ENCODE measurements at places on chromosomes 6 and 20.
A peak's percentile ranks its signal among the peaks of the same experiment; 100 is the strongest.

DNA sequence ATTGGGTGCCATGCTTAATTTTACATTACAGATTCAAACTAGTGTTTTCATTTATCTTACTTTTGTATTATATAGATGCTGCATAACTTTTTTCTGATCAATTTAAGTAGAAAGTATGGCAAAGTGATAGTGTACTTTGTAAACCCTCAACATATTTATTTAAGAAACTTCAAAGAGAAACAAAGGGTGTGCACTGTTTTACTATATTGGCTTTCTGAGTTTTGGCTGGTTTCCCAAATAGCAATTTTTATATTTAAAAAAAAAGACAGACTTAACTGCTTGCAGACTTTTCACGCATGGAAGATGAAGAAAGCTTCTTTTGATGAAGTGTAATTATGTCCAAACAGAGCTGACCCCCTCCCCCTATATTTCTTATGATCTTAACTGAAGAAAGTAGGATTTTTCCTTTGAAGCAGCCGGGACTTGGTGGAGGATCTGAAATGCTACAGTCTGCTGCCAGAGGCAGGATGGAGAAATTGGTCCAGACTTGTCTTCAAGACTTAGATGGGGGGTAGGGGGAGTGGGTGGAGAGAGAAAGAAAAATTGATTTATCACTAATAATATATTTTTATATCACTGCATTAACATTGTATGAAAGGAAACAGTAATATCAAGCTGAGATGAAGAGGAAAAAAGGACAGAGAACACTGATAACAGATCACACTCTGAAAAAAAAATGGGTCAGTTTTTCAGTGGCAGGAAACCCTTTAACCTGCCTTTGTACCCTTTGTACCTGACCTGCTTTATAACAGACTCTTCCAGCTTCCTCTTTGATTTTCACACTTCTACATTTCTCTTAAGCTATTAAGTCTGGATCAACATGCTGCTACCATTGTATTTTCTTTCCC is 56.0 kb upstream of the SUPT3H start:
- H3K27ac ChIP-seq: no peak overlapping the region
- H3K36me3 ChIP-seq: no peaks in the 10 kb centered on the region
- no peaks in the 10 kb centered on the region for H3K4me1 ChIP-seq

GRCh38 chr20:39795401-39796272 is 833.5 kb downstream of the DHX35 start:
- H3K27ac ChIP-seq: no peak overlapping the region
- peaks cover 2% of the 10 kb centered on the region for H3K4me1 ChIP-seq
- H3K4me3 ChIP-seq: no peak overlapping the region

DNA sequence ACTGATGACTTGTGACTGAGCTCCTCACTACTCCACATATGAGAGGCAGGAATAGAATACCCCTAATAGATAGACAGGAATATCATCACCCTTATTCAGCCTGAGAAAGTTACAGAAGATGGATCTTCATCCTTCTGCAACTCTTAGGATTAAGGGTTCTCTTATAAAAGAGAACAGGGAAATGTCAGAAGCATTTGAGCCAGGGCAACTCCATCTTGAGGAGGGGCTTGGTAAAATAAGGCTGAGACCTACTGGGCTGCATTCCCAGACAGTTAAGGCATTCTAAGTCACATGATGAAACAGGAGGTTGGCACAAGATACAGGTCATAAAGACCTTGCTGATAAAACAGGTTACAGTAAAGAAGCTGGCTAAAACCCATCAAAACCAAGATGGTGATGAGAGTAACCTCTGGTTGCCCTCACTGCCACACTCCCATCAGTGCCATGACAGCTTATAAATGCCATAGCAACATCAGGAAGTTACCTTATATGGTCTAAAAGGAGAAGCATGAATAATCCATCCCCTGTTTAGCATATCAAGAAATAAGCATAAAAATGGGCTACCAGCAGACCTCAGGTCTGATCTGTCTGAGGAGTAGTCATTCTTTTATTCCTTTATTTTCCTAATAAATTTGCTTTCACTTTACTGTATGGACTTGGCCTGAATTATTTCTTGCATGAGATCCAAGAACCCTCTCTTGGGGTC is 97.9 kb downstream of the PLG start:
- no peak overlapping the region for H3K4me3 ChIP-seq
- no peaks in the 10 kb centered on the region for H3K27me3 ChIP-seq
- DNase-seq: no peak
- no peaks in the 10 kb centered on the region for H3K36me3 ChIP-seq

- no peak overlapping the region for H3K4me3 ChIP-seq
- no peaks in the 10 kb centered on the region for H3K4me1 ChIP-seq
- H3K27me3 ChIP-seq: no peaks in the 10 kb centered on the region
Observed at GRCh38 chr6:141165002-141165665, 967.6 kb upstream of the GJE1 start.

GRCh38 chr20:63553251-63553932 is 567 bp upstream of the FNDC11 start:
- no peaks in the 10 kb centered on the region for H3K27me3 ChIP-seq
- no peak for DNase-seq
- H3K4me1 ChIP-seq: peaks cover 3% of the 10 kb centered on the region
- H3K36me3 ChIP-seq: no peaks in the 10 kb centered on the region

- H3K36me3 ChIP-seq: no peaks in the 10 kb centered on the region
- H3K27me3 ChIP-seq: no peaks in the 10 kb centered on the region
- H3K4me1 ChIP-seq: no peaks in the 10 kb centered on the region
Observed at GRCh38 chr6:42813906-42814444, 32.1 kb downstream of the BICRAL start.

DNA sequence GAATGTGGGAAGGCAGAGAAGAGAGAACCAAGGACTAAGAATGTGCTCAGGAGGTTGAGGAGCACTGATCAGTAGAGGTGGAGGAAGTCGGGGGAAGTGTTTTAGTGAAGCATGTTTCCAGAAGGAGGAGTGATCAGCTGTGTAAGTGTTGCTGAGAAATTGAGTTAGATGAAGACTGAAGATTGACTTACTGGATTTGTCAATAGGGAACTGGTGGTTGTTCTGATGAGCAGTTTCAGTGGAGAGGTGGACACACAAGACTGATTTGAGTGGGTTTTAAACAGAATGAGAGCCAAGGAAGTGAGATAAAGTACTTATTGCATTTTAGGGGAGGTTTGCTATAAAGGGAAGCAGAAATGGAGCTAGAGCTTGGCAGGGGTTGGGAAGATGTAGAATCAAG is 182.6 kb downstream of the CDKAL1 start:
- H3K4me1 ChIP-seq: no peaks in the 10 kb centered on the region
- no peak overlapping the region for H3K4me3 ChIP-seq
- H3K27me3 ChIP-seq: no peaks in the 10 kb centered on the region
- no peak for DNase-seq

GRCh38 chr20:45817376-45818194 is 5.1 kb downstream of the UBE2C start:
- no peak overlapping the region for H3K4me3 ChIP-seq
- peak overlapping the region; percentile 87 for H3K27ac ChIP-seq
- no peaks in the 10 kb centered on the region for H3K27me3 ChIP-seq
- H3K4me1 ChIP-seq: peaks cover 11% of the 10 kb centered on the region

GRCh38 chr20:10971096-10971495 is 297.3 kb upstream of the JAG1 start:
- no peak overlapping the region for H3K27ac ChIP-seq
- no peak overlapping the region for H3K4me3 ChIP-seq
- no peaks in the 10 kb centered on the region for H3K27me3 ChIP-seq
- peaks cover 3% of the 10 kb centered on the region for H3K4me1 ChIP-seq

DNA sequence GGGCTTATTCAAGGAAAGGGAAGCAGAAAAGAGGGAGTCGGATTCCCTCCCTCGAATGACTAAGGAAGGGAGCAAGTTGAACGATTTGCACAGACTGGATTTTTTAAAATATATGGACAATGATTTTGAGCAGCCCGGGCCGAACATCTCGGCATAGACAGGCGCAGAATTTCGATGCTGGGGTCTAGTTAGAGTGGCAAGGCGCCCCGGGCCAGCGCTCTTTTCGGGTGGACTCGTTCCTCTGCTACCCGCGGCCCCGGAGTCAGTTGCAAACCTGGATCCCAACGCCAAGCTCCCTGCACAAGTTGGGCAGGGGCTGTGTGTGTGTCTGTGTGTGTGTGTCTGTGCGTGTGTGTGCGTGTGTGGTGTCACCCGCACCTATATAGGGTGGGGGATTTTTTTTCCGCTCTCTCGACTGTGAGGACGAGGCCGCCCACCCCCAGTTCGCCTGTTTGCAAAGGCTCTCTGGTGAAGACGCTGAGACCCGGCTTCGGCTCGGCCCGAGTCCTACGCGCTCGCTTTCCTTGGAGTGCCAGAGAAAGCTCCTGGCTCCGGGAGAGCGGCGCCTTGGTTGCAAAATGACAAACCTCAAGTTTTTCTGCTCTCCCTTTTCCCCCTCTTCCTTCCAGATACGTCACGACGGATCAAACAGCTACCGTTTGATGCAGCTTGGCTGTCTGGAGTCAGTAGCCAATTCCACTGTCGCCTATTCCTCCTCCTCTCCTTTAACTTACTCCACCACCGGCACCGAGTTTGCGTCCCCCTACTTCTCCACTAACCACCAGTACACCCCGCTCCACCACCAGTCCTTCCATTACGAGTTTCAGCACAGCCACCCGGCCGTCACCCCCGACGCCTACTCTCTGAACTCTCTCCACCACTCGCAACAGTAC is 1.4 kb downstream of the TFAP2D start:
- H3K27ac ChIP-seq: no peak overlapping the region
- H3K36me3 ChIP-seq: no peaks in the 10 kb centered on the region
- DNase-seq: no peak
- no peaks in the 10 kb centered on the region for H3K27me3 ChIP-seq
- no peak overlapping the region for H3K4me3 ChIP-seq
- no peaks in the 10 kb centered on the region for H3K4me1 ChIP-seq

DNA sequence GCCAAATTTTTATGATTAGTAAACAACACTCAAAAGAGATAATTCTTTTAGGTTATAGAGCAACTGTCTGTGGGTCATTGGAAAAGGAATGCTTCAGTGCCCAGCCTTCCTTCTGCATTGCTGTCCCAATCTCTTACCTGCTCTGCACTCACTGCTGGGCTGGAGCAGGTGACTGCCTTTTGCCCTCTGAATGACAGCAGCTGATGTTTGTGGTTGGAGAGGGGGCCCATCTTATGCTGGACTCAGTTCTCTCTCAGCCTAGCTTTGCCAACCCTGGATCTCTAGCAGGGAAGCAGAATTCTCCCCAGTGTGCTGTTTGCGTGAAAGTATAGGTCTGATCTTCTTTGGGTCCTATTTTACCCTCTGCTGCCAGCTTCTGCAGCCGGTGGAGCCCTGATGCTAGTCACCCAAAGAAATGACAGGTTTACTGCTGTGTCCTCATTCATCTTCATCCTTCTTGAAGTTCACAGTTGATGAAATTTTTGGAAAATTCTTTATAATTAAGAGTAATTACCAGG is 193.5 kb downstream of the ARID1B start:
- H3K27ac ChIP-seq: no peak overlapping the region
- no peaks in the 10 kb centered on the region for H3K4me1 ChIP-seq
- H3K36me3 ChIP-seq: no peaks in the 10 kb centered on the region
- no peaks in the 10 kb centered on the region for H3K27me3 ChIP-seq
- no peak for DNase-seq

DNA sequence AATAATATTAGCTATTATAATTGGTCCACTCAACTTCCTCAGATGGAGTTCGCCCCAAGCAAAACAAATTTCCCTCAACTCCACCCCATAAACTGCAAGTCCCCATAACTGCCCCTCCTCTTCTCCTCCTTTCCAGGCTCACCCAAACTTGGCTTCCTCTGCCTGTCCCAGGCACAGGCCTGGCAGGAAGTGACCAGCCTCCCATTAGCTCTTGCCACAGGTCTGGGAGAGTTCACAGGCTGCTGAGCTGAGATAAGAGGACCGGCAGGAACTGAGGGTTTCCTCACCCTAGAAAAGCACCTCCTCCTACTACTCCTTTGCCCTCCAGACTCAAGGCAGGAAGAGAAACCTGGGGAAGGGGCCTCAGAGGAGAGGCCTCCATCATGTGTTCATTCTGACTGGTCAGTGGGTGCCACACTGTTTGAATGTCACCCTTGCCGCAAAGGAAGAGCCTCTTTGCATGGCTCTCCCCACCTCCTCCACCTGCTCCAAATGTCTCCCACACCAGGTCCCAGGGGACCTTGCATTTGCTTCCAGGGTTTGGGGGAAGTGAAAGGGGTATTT is 24.5 kb upstream of the SMIM29 start:
- H3K27me3 ChIP-seq: no peaks in the 10 kb centered on the region
- no peaks in the 10 kb centered on the region for H3K4me1 ChIP-seq
- H3K27ac ChIP-seq: no peak overlapping the region
- H3K4me3 ChIP-seq: no peak overlapping the region
- DNase-seq: peak; percentile 23

DNA sequence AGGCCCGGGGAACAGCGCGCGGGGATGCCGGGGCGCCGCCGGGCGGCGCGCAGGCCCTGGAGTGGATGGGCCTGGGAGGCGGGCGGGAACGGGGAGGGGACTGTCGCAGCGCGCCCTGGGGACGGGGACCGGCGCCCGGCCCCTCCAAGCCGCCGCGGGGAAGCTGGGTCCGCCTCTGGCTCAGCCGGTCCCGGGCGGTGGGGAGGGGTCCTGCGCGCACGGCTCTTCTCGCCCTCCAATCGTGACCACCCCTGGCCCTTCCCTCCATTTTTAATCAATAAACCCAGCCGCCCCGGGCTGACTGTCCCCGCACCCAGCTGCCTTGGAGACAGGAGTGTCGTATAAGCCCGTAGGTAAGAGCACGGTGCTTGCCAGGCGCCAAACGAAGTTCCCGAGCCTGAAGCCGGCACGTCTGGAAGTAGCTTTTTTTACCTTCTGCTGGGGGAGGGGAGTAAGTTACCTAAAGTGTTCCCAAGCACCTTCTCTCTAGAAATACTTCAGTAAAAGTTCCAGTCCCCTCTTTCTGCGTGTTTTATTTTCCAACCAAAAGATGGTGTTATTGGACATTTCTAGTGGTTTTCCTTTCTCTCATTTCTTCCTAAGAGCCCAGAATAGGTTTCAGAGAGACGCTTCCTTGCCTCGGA is 780 bp upstream of the TAF4 start:
- no peaks in the 10 kb centered on the region for H3K27me3 ChIP-seq
- peak overlapping the region; percentile 89 for H3K27ac ChIP-seq
- no peaks in the 10 kb centered on the region for H3K36me3 ChIP-seq
- no peak for DNase-seq
- peak overlapping the region; percentile 86 for H3K4me3 ChIP-seq

GRCh38 chr6:19538096-19538495 is 299.1 kb upstream of the ID4 start:
- H3K4me3 ChIP-seq: no peak overlapping the region
- no peaks in the 10 kb centered on the region for H3K36me3 ChIP-seq
- no peaks in the 10 kb centered on the region for H3K4me1 ChIP-seq
- no peaks in the 10 kb centered on the region for H3K27me3 ChIP-seq
- H3K27ac ChIP-seq: no peak overlapping the region

- peaks cover 21% of the 10 kb centered on the region for H3K36me3 ChIP-seq
- no peak overlapping the region for H3K27ac ChIP-seq
- H3K4me3 ChIP-seq: no peak overlapping the region
- H3K27me3 ChIP-seq: no peaks in the 10 kb centered on the region
Observed at GRCh38 chr6:87522686-87523085, 49.9 kb downstream of the SLC35A1 start.

DNA sequence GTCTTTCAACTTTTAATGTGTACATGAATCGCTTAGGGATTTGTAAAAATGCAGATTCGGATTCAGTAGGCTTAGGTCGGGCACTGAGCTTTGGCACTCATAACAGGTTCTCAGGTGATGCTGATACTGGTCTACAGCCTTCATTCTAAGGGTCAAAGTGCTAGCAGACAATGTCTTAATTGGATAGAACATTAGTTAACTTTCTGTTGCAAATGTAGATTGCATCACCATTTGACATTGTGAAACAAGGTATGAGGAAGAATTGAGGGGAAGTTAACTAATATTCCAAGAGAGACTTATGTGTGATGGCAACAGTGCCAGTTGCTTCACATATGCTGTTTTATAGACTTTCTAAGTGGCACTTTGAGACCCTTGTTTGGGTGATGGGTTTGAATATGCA is 86.9 kb downstream of the MLIP start:
- no peaks in the 10 kb centered on the region for H3K27me3 ChIP-seq
- DNase-seq: no peak
- H3K4me3 ChIP-seq: no peak overlapping the region
